ENCODE measurements at places on chromosomes 6 and 20. TPM values are rescaled to one million over a fixed set of nuclear protein-coding genes. Genes with fewer than 3 reads are reported as not detected.

The SLC13A3 gene
- not detected for total RNA-seq

The PKHD1 gene
- total RNA-seq, result not detected

The AKAP12 gene
- total RNA-seq, result not detected

The CNR1 gene
- 1.1 TPM for total RNA-seq

The SLC25A27 gene
- total RNA-seq, result 5.2 TPM

The TRIM10 gene
- total RNA-seq, result not detected

The YTHDF1 gene
- total RNA-seq, result 53.1 TPM

The PPARD gene
- total RNA-seq, result 48.7 TPM

The SIRPB1 gene
- total RNA-seq, result 14.8 TPM

The TPX2 gene
- 0.22 TPM for total RNA-seq

The TP53TG5 gene
- total RNA-seq, result 0.47 TPM

The OPN5 gene
- not detected for total RNA-seq

The GNAS-AS1 gene
- total RNA-seq, result 1.3 TPM

The FAXC gene
- total RNA-seq, result not detected

The ERVFRD-1 gene
- not detected for total RNA-seq

The BCKDHB gene
- 22.3 TPM for total RNA-seq

The BCAS1 gene
- not detected for total RNA-seq

The NRSN2 gene
- total RNA-seq, result 1.6 TPM

All from naive thymus-derived CD8-positive, alpha-beta T cell (primary cell).